ENCODE measurements at places on chromosomes 2 and 18.

DNA sequence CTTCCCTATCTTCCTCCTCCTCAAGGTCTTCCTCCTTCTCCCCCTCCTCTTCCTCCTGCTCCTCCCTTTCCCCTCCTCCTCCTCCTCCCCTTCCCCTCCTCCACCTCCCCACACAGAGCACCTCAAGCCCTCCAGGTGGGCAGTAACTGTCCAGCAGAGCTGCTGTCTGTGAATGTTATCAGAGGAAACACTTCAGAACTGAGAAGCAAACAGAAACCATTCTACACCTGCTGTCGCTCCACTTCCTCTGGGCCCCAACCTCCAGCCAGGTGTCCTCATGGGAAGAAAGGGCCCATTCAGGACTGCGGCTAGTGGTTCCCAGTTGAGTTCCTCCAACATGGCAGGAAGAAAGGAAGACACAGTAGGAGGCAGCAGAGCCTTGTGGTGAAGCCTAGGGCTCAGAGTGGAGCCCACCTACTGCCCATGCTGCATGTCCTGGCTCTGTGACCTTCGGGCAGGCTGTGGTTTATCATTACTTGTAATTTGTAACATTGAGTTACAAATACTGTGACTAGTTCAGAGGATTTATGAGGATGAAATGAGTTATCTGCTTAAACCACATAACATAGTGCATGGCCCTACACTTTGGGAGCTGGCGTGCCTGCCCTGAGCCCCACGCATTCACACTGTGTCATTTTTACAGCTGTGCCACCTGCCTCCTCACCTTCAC, 165.9 kb upstream of the ID2 start:
- DNase-seq, result no peak

- no peak for DNase-seq
Observed at GRCh38 chr2:101677658-101678057, 19.8 kb upstream of the MAP4K4 start.

DNA sequence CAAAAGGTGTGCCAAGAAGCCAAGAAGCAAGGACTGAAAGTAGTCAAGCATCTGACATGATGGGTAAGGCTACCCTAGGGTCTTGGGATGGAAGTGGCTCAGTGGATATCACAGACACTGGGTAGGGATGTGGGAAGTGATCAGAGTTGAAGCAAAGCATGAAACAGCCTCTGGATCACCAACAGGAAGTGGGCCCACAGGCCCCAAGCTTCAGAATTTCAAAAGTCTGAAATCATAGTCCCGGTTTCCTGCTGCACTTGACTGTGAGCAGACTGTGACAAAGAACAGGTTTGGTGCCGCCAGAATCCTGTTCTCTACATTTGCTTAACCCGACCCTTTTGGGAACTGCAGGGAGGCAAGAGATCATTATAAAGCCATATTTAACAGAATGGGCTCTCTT, 57.4 kb downstream of the SP100 start:
- DNase-seq, result no peak

- DNase-seq, result no peak
Observed at GRCh38 chr2:113167115-113167932, 6.4 kb upstream of the PSD4 start.

- no peak for DNase-seq
Observed at GRCh38 chr18:43115076-43115921, at the start of gene RIT2. RIT2 (minus strand) TSS chr18:43115685.

- no peak for DNase-seq
Observed at GRCh38 chr18:40866968-40867367, 1088.1 kb upstream of the PIK3C3 start.

DNA sequence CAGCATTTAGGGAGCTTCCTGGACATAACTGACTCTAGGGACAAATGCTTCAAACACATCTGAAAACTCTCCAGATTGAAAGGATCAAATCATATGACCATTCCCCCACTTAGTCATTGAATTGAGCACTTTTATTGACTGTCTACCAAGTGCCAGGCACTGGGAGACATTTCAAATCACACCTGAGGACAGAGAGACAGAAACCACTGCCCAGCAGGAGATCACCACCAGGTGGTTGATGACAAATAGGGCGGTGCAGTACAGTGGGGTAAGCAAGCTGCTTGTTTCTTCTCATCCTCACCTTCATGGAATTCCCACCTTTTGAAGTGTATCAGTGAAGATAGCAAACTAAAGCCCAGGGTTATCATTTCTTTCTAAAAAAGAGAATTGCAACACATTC, 19.0 kb upstream of the CXCR4 start:
- no peak for DNase-seq

DNA sequence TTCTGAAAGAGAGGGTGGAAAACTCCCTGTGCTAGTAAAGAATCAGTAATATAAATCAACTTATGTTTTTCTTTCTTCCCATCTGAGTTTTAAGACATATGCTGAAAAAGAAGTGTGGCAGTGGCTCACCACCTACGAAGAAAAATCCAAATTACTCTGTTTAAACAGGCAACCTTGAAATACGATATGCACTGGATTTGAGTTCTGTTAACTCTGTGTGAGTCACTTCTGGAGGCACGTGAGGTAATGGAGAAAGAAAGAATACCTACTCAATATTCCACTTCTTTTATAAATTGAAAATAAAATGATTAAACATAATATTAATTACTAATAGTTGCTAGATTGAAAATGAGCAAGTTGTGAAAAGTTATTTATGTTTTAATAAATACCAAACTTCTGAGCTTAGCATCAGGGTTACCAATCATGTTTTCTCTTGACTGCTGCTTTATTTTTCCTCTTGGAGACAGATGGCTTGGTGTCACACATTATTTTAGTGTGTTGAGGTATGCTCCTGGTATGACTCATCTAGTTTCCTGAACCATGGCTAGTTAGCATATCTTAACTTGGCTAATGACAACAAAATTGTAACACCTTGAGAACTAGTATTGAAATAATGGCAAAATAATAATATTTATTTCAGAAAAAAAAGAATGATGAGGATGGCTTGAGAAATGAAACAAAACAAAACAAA, 1705.5 kb upstream of the PIK3C3 start:
- DNase-seq, result no peak

DNA sequence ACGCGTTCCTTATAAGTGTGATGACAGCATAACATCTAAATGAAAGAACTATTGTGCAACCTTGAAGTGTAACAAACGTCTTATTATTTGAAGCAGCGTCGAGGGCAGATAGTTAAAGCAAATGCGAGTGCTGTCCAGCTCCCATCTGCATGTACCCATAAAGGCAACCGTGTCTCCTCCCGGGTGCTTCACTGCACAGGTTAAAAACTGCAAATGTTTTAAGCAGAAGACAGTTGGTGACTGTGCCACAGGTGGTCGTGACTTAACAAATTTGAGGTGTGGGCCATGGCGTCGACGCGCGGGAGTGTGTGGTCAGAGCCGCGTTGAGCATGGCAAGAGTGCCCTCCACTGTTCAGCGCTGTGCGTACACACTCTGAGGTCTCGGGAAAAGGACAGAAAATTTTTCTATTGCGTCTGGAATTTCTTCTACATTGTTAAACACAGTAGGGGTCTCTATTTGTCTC, 6.4 kb downstream of the SALL3 start:
- DNase-seq, result no peak

- DNase-seq, result peak; percentile 24
Observed at GRCh38 chr2:204353823-204354222, 191.5 kb upstream of the PARD3B start.

GRCh38 chr18:36420826-36421225, 123.3 kb downstream of the FHOD3 start:
- DNase-seq, result no peak

- DNase-seq, result no peak
Observed at GRCh38 chr2:84801811-84802210, 79.1 kb downstream of the TRABD2A start.

- DNase-seq, result no peak
Observed at GRCh38 chr2:54720563-54720962, 2.9 kb upstream of the EML6 start.

GRCh38 chr2:66531155-66531554, 96.2 kb downstream of the MEIS1 start:
- no peak for DNase-seq

DNA sequence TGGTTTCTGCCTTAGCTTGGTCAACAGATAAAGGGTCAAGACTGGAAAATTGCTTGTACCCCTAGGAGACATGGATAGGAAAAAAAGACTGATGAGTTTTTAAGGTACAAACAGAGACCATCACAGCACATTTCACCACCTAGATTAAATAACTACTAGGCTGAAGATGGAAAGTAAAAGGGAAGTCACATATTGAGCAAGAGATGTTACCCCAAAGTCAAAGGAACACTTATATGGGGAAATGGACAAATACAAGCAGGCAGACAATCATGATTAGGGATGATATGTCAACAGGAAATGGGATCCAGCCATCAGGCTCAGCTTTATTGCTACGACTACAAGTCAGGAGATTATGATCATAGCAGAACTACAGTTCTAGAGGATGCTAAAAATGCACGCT, 1643.1 kb upstream of the CELF4 start:
- no peak for DNase-seq

- DNase-seq, result no peak
Observed at GRCh38 chr2:6800553-6800952, 65.2 kb downstream of the CMPK2 start.

DNA sequence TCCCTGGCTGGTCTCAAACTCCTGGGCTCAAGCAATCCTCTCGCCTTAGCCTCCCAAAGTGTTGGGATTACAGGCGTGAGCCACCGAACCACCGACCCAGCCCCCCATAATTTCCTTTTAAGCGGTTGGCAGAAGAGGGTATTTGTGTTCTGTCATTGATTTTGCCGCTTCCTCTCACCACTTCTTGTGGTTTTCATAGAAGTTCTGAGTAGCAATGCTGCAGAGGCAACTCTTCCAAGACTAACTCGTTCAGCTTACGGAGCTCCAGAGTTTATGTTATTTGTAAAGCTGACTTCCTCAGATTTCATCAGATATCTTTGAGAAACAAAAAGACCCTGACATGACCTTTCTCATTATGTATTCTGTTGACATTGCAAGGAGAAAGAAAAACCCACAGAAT, 261.4 kb upstream of the KCNJ3 start:
- no peak for DNase-seq

DNA sequence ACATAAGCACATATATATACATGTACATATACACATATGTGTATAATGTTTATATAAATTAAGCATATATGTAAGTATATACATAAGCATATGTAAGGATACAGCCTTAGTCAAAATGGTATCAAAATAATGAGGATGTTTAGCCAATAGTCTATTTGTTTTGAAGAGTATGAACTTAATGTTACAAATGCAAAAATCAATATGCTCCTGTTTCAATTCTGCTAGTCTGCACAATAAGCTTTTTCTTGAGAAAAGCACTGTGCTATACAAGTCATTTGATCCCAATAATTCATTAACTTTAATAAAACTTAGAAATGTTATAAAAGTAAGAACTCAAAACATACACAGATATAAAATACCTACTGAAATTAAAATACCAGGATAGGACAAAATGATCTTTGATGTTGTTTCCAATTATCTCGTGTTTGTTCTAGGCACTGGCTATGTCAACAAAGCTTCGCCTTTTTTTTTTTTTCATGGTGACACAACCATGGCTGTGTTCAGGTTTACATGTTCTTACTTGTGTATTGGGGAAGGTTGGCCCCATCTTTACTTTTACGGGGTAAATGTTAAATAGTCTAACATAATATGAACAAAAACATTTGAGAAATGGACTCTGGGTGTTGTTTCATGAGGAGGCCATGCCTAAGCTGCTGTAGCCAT, 271.1 kb upstream of the CDH19 start:
- DNase-seq, result no peak

DNA sequence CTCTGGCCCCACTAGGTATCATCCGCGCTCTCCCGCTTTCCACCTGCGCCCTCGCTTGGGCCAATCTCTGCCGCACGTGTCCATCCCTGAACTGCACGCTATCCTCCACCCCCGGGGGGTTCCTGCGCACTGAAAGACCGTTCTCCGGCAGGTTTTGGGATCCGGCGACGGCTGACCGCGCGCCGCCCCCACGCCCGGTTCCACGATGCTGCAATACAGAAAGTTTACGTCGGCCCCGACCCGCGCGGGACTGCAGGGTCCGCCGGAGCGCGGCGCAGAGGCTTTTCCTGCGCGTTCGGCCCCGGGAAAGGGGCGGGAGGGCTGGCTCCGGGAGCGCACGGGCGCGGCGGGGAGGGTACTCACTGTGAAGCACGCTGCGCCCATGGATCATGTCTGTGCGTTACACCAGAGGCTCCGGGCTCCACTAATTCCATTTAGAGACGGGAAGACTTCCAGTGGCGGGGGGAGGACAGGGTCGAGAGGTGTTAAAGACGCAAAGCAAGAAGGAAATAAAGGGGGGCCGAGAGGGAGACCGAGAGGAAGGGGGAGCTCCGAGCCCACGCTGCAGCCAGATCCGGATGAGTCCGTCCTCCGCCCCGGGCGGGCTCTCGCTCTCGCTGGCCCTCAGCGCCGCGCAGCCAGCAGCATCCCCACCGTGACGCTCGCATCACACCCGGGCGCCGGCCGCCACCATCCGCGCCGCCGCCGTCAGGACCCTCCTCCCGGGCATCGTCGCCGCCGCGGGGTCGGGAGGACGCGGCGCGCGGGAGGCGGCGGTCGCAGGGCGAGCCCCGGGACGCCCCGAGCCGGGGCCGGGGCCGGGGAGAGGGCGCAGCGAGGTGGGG, 664 bp downstream of the NETO1 start:
- no peak for DNase-seq

GRCh38 chr18:60560071-60560470, 187.5 kb upstream of the MC4R start:
- DNase-seq, result no peak

- DNase-seq, result no peak
Observed at GRCh38 chr2:77155511-77155910, 366.7 kb downstream of the LRRTM4 start.

- no peak for DNase-seq
Observed at GRCh38 chr2:195307751-195308150, 349.3 kb upstream of the SLC39A10 start.

GRCh38 chr18:11324956-11325882, 175.8 kb upstream of the PIEZO2 start:
- DNase-seq, result peak; percentile 59

DNA sequence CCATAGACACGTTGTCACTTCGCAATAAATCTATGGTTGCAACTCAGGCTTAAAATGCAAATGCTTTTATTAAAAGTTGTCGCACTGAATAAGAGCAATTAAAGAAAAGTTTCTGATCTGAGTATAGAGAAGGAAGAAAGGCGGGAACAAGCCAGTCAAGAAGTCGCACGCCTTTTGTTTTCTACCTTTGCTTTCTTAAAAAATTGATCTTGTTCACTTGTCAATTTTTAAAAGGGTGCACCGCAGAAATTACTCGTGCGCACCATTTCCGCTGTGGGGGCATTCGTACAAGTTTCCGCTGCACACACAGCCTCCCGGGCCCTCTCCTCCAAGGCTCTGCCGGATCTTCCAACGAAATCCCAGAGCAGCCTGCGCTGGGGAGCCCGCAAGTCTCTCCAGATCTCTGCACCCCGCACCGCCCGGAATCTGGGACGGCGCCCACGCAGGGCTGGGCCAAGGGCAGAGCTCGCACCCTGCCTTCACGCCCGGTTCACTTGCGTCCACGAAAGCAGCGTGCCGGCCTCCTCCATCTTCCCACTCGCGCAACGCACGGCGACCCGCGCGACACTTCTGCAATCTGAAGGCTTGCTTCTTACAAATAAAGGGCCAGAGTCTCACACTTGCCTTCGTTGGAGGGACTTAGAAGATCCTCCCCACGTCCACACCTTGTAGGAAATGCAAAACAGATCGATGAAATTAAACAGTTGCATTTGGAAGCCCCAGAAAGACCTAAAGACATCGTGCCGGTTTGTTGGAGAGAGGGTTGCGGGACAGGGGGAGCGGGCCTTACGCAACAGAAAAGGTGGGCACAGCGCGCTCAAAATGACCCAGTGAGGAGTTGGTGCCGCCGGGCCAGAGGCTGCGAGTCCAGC, 2.6 kb upstream of the SALL3 start:
- no peak for DNase-seq

- no peak for DNase-seq
Observed at GRCh38 chr18:80245781-80246444, 1.4 kb downstream of the PARD6G start.
